ENCODE measurements at places on chromosomes 11 and 22. TPM values are rescaled to one million over a fixed set of nuclear protein-coding genes. Genes with fewer than 3 reads are reported as not detected.

Gene DDTL
- 4.0 TPM for total RNA-seq

Gene SYT9
- not detected for total RNA-seq

Gene OR52A1
- total RNA-seq: not detected

Gene APOL5
- not detected for total RNA-seq

Gene SERPIND1
- 1.6 TPM for total RNA-seq

Gene BAIAP2L2
- total RNA-seq: 1.6 TPM

Gene SLN
- total RNA-seq: not detected

Gene OR51L1
- total RNA-seq: not detected

Gene MUC5AC
- 0.27 TPM for total RNA-seq

Gene FGF19
- not detected for total RNA-seq

All from sciatic nerve (tissue), 2 donors.